ENCODE measurements at places on chromosomes 1 and 21.

DNA sequence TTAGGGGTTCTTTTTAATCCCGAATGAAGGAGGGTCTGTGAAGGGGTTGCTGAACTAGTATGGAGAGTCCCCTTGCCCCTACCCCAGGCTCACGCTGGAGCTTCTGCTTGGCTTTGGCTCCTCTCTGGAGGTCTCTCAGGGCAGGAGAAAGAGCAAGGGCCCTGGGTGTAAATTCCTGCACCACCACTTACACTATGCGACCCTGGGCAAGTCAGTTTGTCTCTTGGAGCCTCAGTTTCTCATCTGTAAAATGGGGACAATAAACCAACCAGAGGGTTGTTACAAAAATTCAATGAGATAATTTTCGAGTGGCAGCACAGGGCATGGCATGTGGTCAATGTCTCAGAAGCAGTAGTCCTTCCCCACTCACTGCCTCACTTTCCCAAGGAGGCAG, 11.4 kb downstream of the FOXO6 start:
- no peak for DNase-seq

- DNase-seq, result no peak
Observed at GRCh38 chr1:5831600-5832335, 160.5 kb downstream of the NPHP4 start.

DNA sequence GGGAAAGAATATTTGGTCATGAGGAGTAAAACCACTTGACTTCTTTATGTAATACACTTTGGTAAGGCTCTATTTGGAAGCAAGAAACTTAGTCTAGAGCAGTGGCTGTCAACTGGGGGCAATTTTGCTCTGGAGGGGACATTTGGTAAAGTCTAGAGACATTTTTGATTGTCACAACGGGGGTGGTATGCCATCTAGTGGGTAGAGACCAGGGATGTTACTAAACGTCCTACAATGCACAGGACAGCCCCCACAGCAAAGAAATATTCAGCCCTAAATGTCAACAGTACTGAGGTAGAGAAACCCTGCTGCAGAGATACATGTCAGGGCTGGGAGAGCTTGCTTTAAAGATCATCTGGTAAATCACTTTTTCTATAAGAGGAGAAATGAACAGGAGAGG, 13.5 kb downstream of the FUCA1 start:
- DNase-seq, result no peak

GRCh38 chr21:16305686-16306085, 575.9 kb downstream of the USP25 start:
- DNase-seq, result no peak

DNA sequence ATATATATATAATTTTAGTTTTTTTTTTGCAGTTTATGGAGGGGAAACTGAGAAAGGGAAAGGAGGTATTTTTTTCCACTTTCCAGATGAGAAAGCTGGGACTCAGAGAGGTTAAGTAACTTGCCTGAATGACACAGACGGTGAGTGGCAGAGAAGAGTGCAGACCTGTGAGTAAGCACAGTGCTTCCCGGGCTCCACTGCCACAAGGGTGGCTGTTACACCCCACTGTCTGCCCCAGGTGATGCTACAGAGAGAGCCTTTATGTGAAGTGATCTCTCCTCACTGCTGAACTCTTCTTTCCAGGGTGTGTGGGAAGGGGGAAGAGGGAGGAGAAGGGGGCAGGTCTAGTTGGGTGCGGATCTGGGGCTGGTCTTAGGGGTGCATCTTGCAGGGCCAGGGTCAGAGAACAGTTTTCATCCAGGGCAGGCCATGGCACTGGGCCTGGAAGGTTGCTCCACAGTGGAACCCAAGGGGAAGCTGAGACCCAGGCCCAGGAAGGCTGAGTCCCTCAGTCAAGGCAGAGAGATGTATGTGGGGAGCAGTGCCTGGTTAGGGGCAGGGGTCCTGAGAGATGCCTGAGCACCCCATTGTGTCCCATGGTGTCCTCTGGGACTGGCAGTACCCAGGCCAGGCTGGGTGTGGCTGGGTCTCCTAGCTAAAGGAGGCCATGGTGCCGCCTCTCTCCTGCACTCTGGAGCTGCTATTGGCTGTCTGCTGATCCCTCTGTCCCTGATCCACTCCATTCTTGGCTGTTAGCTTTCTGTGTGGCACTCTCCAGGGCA, 357.5 kb downstream of the PTPRU start:
- no peak for DNase-seq

- no peak for DNase-seq
Observed at GRCh38 chr1:228359613-228360532, 46.8 kb downstream of the TRIM11 start.

GRCh38 chr1:80417671-80418070, 1383.1 kb upstream of the ADGRL2 start:
- peak; percentile 94 for DNase-seq

GRCh38 chr1:145849356-145850160, 4.1 kb downstream of the NUDT17 start:
- peak; percentile 91 for DNase-seq

DNA sequence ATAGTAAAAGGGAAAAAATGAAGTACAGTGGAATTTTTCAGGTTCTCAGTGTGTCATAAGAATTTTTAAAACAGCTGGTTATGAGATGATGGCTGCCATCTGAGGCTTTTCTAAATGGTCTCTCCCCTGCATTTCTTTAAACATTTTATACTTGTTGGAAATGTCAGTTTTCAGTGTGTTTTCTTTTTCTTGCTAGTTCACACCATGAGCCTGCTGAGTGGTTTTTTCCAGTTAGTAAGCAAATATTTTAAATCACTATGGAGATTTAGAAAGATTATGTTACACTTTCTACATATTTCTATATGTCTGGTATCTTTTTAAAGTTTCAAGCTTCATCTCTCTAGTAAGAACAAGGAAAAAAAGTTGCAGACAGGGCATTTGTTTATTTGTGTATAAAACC, 9.6 kb downstream of the RBM15 start:
- DNase-seq, result no peak

- DNase-seq, result no peak
Observed at GRCh38 chr1:21042929-21043605, 133.6 kb downstream of the EIF4G3 start.

- no peak for DNase-seq
Observed at GRCh38 chr21:46126309-46127238, 28.7 kb downstream of the COL6A2 start.

DNA sequence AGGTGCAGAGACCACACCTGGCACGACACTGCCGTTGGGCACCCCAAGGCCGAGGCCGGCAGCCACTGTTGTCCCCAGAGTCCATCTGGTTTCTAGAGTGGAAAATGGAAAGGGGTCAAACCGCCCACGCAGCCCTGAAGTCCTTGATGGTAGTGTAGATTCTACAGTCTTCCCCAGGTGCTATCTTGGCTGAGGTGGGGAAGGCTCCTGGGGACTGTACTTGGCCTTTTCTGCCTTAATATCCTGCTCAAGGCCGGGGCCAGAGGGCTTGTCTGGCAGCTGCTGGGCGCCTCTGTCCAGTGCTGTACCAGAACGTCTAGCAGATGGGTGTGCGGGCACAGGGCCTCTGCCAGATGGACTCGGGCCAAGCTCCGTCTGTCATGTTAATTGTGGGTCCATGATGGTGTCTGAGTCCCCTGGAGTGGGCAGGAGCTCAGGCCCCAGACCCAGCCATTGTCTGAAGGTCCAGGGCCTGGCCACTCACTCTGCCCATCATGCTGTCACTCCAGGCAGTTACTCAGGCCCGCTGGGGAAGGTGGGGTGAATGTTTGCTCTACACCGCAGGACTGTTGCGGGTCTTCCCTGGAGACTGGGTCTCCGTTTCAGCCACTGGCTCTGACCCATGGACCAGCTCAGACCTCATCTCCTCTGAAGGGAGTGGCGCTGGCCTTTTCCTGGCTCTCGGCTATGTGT, 161.9 kb upstream of the COL6A1 start:
- no peak for DNase-seq

GRCh38 chr1:84166797-84167196, 22.7 kb downstream of the PRKACB start:
- DNase-seq, result no peak

DNA sequence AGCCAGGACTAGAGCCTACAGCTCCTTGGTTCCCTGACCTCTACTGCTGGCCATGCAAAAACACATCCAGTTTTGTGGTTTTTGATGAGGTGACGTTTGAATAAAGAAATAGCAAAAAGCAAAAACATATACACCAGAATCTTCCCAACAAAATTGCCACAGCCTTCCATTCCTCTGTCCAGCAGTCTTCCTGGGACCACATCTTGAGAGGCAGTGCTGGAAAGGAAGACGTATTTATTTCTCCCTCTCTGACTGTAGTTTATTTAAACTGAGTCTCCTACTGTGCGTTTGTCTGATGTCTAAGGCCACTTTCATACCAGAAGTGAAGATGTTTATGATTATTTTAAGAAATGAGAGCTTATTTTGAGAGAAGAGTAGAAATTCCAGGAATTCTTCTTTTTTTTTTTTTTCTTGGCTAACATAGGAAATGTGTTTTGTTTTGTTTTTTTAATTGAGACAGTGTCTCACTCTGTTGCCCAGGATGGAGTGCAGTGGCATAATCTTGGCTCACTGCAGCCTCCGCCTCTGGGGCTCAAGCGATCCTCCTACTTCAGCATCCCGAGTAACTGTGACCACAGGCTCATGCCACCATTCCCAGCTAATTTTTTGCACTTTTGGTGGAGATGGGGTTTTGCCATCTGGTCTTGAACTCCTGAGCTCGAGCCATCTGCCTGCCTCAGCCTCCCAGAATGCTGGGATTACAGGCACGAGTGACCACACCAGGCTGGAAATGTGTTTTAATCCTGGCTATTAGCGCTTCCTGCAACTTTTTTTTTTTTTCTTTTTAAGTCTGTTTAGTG, 118.5 kb downstream of the ITSN1 start:
- DNase-seq, result peak; percentile 10

DNA sequence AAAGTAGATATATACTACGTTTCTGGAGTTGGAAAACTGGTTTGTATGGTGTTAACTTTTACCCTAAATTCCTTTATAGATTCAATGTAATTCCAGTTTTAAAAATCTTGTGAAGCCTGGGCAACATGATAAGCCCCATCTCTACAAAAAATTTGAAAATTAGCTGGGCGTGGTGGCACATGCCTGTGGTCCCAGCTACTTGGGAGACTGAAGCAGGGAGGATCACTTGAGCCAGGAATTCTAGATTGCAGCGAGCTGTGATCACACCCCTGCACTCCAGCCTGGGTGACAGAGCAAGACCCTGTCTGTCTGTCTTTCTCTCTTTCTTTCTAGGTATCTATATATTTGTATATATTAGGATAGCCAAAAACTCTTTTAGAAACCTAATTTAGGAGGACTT, 141.9 kb downstream of the CLEC20A start:
- peak; percentile 50 for DNase-seq

- no peak for DNase-seq
Observed at GRCh38 chr1:4627353-4627752, 27.1 kb upstream of the AJAP1 start.

DNA sequence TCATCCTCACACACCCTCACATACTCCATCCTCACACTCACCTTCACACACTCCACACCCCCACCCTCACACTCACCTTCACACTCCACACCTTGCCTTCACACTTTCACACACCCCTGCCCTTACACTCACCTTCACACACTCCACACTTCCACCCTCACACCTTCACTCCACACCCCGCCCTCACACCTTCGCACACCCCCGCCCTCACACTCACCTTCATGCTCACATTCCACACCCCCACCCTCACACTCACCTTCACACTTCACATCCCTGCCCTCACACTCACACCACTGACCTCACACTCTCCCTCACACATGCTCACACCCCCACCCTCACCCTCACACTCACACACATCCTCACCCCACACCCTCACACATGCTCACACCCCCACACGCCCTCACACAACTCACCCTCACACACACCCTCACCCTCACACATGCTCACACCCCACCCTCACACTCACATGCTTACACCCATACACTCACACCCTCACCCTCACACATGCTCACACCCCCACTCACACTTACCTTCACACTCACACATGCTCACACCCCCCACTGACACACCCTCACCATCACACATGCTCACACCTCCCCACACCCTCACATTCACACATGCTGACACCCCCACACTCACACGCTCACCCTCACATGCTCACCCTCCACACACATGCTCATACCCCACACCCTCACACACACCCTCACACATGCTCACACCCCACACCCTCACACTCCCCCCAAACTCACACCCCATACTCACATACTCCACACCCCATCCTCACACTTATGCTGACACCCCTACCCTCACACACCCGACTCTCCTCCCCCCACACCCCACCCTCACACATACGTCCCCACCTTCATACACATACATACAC, 44.5 kb upstream of the EDN2 start:
- no peak for DNase-seq

GRCh38 chr1:117671781-117672501, 66.1 kb downstream of the TENT5C start:
- DNase-seq, result no peak

DNA sequence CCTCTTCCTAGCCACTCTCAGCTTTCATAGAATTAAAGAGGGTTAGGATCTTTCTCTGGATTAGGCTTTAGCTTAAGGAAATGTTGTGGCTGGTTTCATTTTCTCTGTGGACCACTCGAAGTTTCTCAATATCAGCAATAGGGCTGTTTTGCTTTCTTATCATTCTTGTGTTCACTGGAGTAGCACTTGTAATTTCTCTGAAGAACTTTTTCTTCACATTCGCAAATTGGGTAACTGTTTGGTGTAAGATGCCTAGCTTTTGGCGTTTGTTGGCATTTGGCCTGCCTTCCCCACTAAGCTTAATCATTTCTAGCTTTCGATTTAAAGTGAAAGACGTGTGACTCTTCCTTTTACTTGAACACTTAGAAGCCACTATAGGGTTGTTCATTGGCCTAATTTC, 210.8 kb upstream of the PROX1 start:
- DNase-seq, result no peak

- DNase-seq, result no peak
Observed at GRCh38 chr21:33162436-33162951, 67.2 kb upstream of the IFNAR2 start.

- DNase-seq, result no peak
Observed at GRCh38 chr1:187490266-187490665, 661.5 kb downstream of the PLA2G4A start.

DNA sequence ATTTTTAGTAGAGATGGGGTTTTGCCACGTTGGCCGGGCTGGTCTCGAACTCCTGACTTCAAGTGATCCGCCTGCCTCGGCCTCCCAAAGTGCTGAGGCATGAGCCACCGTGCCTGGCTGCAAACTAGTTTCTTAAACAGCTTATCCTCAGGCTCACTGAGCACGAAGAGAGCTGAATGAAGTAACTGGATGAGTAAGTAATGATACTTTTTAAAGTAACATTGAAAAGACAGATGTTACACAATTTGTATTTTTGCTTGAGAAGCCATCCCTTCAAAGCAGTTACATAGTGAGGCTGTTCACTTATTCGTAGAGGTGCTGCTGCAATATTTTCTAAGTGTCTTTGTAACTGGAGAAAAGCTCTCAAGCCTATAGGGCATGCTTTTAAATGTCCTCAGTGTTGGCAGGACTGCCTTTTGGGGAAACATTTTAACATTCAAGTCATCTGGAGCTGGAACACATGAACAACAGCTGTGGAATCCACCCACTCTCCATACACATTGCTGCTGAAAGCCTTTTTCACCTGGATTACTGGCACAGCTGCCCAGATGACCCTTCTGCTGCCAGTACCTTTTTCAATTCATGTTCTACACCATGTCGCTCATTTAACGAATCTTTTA, 2.7 kb upstream of the YBX1 start:
- no peak for DNase-seq
